Caudate nucleus (tissue), 63 donors: ENCODE measurements at places on chromosomes 5 and 9.

GRCh38 chr9:114552706-114553105 lies 34.9 kb upstream of the ATP6V1G1 start:
- DNase-seq: no peak

- no peak for DNase-seq
These were observed 82.9 kb downstream of the NREP start for GRCh38 chr5:111673891-111674626.

DNA sequence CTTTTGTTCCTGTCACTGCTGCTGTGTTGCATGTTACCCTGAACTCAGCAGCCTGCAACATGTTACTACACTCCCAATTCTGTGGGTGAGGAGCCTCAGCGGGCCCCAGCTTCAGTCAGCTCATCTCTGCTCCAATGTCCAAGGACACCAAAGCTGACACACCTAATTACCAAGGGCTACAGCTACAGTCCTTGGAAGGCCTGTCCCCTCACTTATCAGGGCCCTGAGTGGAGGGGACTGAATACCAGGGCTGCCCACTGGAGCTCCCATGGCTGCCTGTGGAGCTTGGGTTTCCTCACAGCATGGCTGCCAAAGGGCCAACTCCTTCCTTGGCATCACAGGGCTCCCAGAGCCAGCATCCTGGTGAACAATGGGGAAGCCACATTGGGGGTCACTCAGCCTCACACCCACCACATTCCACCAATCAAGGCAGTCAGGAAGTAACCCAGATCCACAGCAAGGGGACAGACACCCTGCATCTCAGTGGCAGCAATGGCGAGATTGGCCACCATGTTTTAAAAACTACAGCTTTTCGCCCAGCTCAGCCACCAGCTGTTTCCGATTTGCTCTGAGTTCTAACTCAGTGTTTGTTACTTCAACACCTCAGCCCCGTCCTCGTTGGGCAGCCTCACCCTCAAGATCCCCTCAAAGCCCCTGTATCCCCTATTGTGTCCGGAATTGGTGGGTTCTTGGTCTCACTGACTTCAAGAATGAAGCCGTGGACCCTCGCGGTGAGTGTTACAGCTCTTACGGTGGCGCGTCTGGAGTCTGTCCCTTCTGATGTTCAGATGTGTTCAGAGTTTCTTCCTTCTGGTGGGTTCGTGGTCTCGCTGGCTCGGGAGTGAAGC lies 18.9 kb downstream of the SEMA4D start:
- DNase-seq: no peak

GRCh38 chr9:137430723-137431415 lies 7.7 kb downstream of the NOXA1 start:
- DNase-seq: no peak

DNA sequence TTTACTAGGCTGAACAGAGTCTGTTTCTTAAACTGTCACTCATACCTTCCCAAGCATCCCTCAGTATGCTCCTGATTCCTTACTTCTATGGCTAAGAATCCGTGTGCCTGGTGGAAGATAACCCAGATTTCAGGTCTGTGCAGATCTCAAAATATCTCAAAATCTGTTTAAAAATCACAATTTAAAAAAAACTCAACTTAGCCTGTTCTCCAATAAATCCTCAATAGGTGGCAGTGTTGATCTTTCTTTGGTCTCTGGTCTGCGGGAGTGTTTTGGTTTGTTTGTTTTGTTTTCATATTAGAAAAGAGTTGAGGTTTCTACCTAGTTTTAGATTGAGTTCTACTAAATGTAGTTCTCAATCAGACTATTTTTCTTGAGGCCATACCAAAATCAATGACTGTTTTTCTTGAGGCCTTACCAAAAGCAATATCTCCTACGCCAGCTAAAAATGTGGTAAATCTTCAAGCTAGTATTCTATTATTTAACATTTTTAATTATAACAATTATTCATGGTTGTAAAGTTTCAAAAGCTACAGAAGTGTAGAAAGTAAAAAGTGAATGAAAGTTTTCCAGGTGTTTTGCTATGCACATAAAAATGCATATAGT lies 57.9 kb downstream of the TGFBR1 start:
- DNase-seq: no peak

- DNase-seq: no peak
These were observed 483 bp upstream of the DAB2IP start for GRCh38 chr9:121651008-121651294.

DNA sequence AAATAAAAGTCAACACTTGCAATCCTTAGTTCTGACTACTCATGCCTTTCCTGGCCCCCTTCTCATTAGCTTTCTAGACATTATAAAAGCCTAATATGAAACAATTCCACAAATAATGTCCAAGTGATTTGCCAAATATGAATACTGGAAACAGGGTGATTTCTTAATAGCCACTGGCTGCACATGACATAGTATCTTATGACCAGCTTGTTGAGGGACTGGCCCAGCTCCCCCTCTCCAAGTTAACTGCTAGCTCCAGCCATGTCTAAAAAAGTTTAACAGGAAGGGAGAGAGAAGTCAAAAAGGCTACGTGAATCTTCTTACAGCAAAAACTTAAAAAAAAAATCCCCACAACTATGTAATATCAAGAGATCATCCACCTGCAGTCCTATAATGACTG lies 1.5 kb downstream of the CERT1 start:
- no peak for DNase-seq

DNA sequence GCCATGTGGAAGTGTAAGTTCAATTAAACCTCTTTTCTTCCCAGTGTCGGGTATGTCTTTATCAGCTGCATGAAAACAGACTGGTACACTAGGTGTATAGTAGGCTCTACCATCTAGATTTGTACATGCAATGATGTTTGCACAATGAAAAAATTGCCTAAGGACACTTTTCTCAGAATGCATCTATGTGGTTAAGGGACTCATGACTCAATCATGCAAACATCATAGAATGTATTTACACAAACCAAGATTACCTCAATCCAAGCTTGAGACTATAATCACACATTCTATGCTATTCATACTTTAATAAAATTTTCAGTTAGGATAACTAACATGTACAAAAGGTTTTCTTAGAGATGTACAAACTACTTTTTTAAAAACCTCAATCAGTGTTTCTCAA lies 1164.5 kb downstream of the CDH12 start:
- no peak for DNase-seq

- DNase-seq: no peak
These were observed 778.3 kb downstream of the PRELID2 start for GRCh38 chr5:145056800-145057199.

DNA sequence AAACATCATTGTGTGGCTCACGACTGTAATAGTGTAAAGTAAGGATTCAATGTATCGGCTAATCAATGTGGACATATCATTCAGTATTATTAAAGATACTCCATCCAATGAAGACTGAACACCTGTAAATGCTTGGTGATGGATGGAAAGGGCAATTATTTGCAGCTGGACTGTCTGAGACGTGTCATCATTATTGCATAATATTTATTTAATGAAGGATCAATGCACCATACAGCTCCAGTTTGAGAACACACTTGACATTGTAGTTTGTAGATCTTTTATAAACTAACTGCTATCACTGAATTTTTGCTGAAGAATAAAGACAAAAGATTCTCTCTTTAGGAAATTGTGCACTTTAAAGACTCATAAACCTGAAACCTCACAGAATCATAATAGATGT lies 117.6 kb upstream of the CCDC152 start:
- no peak for DNase-seq

GRCh38 chr9:134641173-134641989 lies at the start of gene COL5A1:
TSS of gene COL5A1 (plus strand) at chr9:134641803. CDS start at chr9:134642188, 385 bp downstream.
- DNase-seq: no peak
